Activated B cell treated with CpG ODN at 0.5 μM for 24 hours (primary cell): ENCODE measurements at places on chromosomes 4 and X.

GRCh38 chrX:56232221-56233082 is at the start of gene KLF8:
Gene KLF8, plus strand, starts transcription at chrX:56232356. Its CDS starts 979 bp downstream, at chrX:56233335.
- DNase-seq: peak; percentile 25

DNA sequence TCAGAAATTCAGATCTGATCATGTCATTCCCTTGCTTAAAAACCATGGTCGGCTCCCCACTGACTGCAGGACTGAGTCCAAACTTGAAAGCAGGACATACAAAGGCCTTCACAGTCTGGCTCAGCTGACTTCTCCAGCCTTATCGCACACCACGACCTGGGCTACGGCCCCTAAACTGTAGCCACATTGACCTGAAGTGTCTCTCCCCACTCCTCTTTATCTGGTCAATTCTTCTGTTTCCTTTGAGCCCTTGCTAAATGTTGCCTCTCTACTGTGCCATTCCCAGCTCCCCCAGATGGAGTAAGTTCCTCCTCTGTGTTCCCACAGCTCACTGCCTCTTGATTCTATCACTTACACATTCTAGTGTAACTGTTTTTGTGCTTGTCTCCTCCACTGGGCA is 60.5 kb upstream of the CITED1 start:
- no peak for DNase-seq

- no peak for DNase-seq
Observed at GRCh38 chr4:87915621-87916020, 59.9 kb upstream of the SPP1 start.

GRCh38 chr4:150348079-150348478 is 233.9 kb upstream of the MAB21L2 start:
- no peak for DNase-seq

- no peak for DNase-seq
Observed at GRCh38 chr4:48902266-48902665, 4.3 kb downstream of the OCIAD2 start.

GRCh38 chr4:102449751-102450352 is 51.3 kb upstream of the NFKB1 start:
- no peak for DNase-seq

DNA sequence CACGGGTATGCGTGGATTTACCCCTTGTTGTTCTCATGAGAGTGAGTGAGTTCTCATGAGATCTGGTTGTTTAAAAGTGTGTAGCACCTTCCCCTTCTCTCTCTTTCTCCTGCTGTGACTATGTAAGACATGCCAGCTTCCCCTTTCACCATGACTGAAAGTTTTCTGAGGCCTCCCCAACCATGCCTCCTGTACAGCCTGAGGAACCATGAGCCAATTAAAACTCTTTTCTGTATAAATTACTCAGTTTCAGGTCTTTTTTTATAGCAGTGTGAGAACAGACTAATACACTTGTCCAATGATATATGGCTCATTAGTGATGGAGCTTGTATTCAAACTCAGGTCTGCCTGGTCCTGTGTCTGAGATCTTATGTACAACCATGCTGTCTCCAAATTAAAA is 28.5 kb upstream of the RTL3 start:
- DNase-seq: no peak

DNA sequence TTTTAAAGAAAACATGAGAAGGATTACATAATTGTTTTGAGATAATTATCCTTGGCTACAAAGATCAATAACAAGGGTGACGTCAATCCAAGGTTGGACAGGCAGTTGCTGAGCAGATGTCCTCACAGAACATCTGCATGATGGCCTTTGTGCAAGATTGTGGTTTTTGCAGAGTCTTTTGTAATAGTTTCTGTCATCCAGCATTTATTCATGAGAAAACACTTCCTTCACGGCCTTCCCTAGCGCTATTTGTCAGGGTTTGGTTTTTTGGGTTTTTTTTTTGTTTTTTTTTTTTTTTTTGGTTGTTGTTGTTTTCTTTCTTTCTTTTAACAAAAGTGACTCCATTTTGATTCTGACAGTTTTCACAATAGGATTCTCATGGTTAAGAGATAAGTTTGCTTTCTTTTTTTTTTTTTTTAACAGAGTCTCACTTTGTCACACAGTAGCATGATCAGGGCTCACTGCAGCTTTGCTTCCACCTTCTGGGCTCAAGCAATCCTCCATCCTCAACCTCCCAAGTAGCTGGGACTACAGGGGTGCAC is 31.5 kb upstream of the ELF2 start:
- no peak for DNase-seq

DNA sequence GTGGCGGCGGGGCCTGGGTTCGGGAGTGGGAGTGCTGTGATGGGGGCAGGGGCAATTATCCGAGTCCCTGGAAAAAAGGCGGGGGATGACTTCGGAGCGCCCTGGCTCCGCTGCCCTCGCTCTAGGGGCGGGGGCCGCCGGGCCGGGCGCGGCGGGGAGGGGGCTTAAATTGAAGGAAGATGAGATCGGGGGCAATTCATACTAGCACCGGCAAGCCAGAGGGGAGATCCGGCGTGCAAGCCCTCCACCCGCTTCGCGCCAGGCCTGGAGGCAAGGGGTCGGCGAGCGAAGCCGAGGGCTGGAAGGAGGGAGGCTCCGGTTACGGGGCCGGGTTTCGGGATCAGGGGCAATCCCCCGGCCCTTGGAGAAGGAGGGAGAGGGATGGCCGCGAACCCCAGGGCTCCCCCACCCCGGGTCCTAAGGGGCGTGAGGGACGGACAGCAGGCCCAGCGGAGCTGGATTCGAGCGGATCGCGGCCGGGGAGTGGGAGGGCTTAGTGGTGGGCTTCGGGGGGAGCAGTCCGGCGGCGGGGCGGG is 1.2 kb downstream of the BCORL1 start:
- peak; percentile 21 for DNase-seq

GRCh38 chrX:153928846-153929245 is 2.8 kb upstream of the ARHGAP4 start:
- DNase-seq: no peak

DNA sequence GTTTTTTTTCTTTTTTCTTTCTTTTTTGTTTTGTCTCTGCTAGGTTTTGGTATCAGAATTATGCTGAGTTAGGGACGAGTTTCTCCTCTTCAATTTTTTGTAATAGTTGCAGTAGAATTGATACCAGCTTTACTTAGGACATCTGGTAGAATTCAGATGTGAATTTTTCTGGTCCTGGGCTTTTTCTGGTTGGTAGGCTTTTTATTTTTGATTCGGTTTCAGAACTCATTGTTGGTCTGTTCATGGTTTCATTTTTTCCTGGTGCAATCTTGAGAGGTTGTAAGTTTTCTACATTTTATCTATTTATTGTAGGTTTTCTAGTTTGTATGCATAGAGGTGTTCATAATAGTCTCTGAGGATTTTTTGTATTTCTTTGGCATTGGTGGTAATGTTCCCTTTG is 498.1 kb upstream of the CPEB2 start:
- no peak for DNase-seq

DNA sequence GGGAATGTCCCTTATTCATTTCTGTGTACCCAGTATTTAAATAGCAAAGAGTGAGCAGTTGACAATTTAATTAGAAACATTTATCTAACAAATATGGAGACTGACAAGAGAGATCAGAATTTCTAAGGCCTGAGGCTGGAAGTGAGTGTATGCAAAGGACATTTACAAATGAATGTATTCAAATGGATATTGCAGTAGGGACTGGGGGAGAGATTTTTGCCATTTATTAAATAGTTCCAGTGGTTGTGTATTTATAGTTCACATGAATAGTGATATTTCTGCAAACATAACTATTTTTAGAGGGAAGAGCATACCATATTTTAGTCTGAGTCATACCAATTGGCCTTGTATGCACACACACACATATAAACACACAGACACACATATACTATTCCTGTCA is 592.4 kb downstream of the GLUD2 start:
- DNase-seq: no peak

DNA sequence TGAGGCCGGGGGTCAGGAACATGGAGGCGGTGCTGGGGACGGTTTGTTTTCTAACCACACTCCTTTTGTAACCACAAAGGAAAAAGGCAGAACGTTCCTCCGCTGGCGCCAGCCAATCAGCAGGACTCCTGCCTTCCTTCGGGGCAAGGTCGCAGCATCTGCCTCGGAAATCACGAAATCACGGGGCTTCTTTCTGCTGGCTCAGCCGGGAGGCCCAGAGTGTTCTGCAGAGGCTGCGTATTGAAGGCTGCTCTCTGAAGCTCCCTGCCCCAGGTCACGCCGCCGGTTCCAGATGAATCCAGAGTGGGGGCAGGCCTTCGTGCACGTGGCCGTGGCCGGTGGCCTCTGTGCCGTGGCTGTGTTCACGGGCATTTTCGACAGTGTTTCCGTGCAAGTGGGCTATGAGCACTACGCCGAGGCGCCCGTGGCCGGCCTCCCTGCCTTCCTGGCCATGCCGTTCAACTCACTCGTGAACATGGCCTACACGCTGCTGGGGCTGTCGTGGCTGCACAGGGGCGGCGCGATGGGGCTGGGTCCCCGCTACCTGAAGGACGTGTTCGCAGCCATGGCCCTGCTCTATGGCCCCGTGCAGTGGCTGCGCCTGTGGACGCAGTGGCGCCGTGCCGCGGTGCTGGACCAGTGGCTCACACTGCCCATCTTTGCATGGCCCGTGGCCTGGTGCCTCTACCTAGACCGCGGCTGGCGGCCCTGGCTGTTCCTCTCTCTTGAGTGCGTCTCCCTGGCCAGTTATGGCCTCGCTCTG is 9.4 kb downstream of the TMEM187 start:
- DNase-seq: no peak

DNA sequence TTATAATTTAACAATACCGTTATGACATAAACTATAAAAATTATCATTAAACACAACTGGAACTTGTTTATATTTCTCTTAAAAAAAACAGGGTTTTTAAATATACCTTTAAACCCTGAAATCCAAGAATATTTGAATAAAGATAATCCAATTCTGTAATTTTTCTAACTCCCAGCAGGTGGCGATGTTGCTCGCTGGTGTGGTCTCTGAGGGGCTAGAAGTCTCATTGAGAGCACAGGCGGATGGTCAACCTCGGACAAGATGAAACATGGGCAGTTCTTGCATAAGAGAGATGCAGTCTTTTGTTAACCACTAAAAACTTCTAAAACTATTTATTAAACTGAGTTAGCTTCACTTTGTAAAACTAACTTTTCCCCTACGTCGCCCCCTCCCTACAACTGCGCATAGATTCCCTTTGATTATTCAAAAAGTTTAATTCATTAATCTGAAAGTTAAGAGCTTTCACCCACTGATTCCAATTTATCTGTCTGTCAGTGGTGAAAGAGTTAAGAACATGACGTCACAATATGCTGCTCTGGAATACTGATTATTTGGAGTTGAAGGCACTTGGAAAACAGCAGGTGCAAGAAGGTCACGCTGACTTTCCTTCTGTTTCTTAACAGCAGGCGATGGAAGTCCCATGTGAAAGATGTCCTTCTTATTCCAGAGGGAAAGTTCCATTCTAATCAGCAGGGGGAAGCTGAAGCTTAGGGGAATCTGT is 29.5 kb downstream of the DMP1 start:
- no peak for DNase-seq
